ENCODE measurements at places on chromosomes 1 and 21. TPM values are rescaled to one million over a fixed set of nuclear protein-coding genes. Genes with fewer than 3 reads are reported as not detected.

KRTAP19-1 gene
- total RNA-seq: not detected

GRCh38 chr1:95257758-95258157 lies 23.7 kb downstream of the RWDD3 start:
- H3K27ac ChIP-seq: no peak overlapping the region
- DNase-seq: no peak
- no peak overlapping the region for H3K4me3 ChIP-seq
- no peaks in the 10 kb centered on the region for H3K4me1 ChIP-seq
- peaks cover 4% of the 10 kb centered on the region for H3K27me3 ChIP-seq
- peaks cover 5% of the 10 kb centered on the region for H3K36me3 ChIP-seq

DNA sequence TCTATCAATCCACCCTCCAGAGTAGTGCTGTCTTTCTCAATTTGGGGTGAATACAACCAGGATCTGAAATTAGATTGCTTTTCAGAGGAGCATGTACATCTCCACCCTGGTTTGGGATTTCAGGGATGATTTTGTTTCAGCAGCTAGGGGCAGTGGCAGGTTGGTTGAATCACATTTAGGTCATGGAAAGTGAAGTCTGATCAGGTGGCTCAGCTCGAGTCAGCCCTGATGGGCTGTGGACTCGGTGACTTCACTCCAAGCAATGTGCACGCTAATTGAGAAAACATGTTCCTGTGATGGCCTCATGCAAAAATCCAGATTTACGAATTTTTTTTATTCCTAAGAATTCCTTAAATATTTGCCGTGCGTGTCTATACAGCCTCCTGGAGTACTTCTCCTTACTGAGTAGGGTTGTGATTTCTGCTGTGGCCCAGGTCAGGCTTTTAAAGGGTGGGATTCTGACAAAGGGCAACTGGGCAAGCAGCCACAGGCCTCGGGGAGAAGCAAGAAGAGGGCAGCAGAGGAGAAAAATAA lies 7.5 kb downstream of the NGF start:
- no peak for DNase-seq
- no peak overlapping the region for H3K27ac ChIP-seq
- peaks cover 14% of the 10 kb centered on the region for H3K27me3 ChIP-seq
- H3K4me1 ChIP-seq: no peaks in the 10 kb centered on the region
- no peak overlapping the region for H3K4me3 ChIP-seq

- peaks cover 42% of the 10 kb centered on the region for H3K27me3 ChIP-seq
- H3K4me3 ChIP-seq: no peak within 1 kb of the TSS
- no peaks in the 10 kb centered on the region for H3K36me3 ChIP-seq
- H3K4me1 ChIP-seq: no peaks in the 10 kb centered on the region
- DNase-seq: no peak
These were observed at the start of gene LAMC2 for GRCh38 chr1:183185941-183186490. Gene LAMC2, plus strand, starts transcription at chr1:183186264. Its CDS starts 89 bp downstream, at chr1:183186353.

GRCh38 chr1:41547781-41548560 lies 63.5 kb upstream of the EDN2 start:
- no peaks in the 10 kb centered on the region for H3K36me3 ChIP-seq
- no peaks in the 10 kb centered on the region for H3K4me1 ChIP-seq
- H3K4me3 ChIP-seq: no peak overlapping the region
- H3K27ac ChIP-seq: no peak overlapping the region

GRCh38 chr21:45228171-45228641 lies 59.5 kb downstream of the POFUT2 start:
- peak overlapping the region; percentile 12 for H3K4me3 ChIP-seq
- H3K36me3 ChIP-seq: peaks cover 4% of the 10 kb centered on the region
- peaks cover 65% of the 10 kb centered on the region for H3K4me1 ChIP-seq
- DNase-seq: peak; percentile 95
- H3K27me3 ChIP-seq: peaks cover 30% of the 10 kb centered on the region

- peaks cover 8% of the 10 kb centered on the region for H3K4me1 ChIP-seq
- peaks cover 10% of the 10 kb centered on the region for H3K27me3 ChIP-seq
- H3K27ac ChIP-seq: no peak overlapping the region
- no peaks in the 10 kb centered on the region for H3K36me3 ChIP-seq
- H3K4me3 ChIP-seq: no peak overlapping the region
These were observed 19.1 kb downstream of the DMBX1 start for GRCh38 chr1:46508757-46509156.

C1orf185 gene
- total RNA-seq: not detected

Data from activated CD8-positive, alpha-beta memory T cell treated with anti-CD3 and anti-CD28 coated beads, Interleukin-2, amount 10 ng/mL, durations not matched to agents 7 days and 5 days (primary cell).